ENCODE measurements at places on chromosomes 5 and 9. TPM values are rescaled to one million over a fixed set of nuclear protein-coding genes. Genes with fewer than 3 reads are reported as not detected.
A peak's percentile ranks its signal among the peaks of the same experiment; 100 is the strongest.

The RFESD gene
- total RNA-seq, result 6.8 TPM

The ZNF883 gene
- total RNA-seq, result 6.5 TPM

DNA sequence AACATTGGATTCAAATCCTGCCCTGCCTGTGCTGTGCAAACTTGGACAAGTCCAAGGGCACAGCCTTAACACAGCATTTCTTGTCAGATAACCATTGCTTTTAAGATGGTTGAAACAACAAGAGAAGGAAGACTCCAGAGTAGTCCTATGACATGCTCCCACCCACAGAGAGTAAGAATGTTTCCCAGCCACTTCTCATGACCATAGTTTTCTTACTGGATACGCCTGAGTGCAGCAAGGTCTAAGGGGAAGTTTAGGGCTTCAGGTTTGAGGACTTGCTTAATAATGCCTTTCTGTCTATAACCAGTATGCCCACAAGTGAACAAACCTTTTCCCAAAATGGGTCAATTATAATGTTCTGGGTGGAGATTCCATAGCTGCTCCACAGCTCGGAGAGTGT, 126.4 kb downstream of the SLF1 start:
- DNase-seq, result no peak

- DNase-seq, result no peak
These were observed 1.4 kb upstream of the DAB2 start for GRCh38 chr5:39426051-39426745.

GRCh38 chr9:76313771-76314170, 80.5 kb downstream of the RFK start:
- DNase-seq, result no peak

- DNase-seq, result peak; percentile 78
These were observed 374.1 kb downstream of the PLK2 start for GRCh38 chr5:58085800-58086199.

- DNase-seq, result no peak
These were observed 97.7 kb downstream of the ESM1 start for GRCh38 chr5:54887663-54888062.

GRCh38 chr9:38071470-38072134, 2.6 kb upstream of the SHB start:
- no peak for DNase-seq

DNA sequence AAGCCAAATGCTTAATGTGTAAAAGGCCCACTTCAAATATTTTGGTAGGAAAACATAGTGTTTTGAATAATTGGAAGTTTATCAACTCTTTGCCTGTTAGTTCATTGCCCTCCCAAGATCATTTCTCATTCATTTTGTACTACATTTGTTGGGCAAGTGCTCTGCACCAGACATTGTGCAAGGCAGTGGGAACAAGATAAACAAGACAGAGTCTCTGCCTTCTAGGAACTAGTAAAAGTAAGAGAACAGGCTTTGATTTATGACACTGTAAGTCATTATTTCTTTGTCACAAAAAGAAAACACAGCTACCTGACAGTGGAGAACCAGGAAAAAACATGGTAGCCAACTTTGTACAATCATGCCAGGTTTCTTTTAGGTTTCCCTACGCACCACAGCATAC, 63.7 kb upstream of the PAM start:
- no peak for DNase-seq

GRCh38 chr9:87008667-87009066, 61.4 kb upstream of the GAS1 start:
- no peak for DNase-seq

The LVRN gene
- total RNA-seq, result 0.06 TPM

GRCh38 chr5:180281706-180282105, 10.2 kb downstream of the MAPK9 start:
- no peak for DNase-seq

The PFN3 gene
- not detected for total RNA-seq

The LOX gene
- total RNA-seq, result 59.7 TPM

DNA sequence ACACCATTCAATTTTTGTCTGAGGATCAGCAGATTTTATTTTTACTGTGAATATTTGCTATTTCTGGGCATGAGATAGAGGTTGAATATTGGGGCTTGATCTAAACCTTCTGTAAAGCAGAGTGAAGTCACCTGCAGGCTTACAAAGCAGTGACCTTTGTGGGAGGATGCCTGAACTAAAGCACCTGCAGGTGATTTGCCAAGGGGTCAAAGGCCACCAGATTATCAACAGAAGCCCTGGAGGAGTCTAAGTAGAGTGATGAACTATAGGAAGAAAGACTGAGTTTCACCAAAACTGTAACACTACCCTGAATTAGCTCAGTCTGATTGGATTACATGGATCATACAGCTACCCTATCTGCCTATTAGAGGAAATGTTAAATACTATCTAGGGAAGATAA, 144.3 kb upstream of the PRLR start:
- DNase-seq, result no peak

DNA sequence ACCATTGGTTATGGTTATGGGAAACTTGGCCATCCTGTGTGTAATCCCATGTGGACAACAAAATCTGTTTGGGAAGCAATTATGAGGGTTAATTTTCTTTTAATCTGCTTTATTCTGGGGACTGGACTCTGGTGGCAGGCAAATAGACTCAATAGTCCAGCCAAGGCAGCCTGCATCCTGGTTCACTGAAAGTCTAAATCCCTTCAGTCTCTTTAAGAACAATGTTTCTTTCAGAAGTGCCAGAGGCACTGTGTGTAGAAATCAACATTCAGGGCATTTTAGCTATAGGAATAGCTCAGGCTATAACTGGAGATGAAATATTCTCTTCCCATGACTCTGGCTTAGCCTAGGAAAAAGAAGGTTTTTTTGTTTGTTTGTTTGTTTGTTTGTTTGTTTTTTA, 118.0 kb downstream of the SPATA31D1 start:
- DNase-seq, result no peak

DNA sequence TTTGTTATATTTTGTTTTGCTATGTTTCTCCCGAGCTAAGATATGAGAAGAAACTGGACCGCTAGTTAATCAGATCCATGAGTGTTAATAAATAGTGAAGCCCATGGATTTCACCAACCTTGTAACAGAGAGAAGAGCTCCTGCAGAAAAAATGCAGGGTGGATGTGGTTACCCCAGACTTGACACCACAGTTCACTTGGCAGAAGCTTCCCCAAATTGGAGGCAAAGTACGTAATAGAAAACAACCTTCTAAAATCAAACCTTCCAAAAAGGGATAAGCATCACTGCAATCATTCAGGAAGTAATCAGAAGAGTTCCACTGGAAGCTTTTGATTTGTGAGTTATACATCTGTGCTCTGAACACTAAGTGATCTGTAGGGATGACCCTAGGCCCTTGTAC, 267.5 kb downstream of the ACTL7B start:
- DNase-seq, result no peak

DNA sequence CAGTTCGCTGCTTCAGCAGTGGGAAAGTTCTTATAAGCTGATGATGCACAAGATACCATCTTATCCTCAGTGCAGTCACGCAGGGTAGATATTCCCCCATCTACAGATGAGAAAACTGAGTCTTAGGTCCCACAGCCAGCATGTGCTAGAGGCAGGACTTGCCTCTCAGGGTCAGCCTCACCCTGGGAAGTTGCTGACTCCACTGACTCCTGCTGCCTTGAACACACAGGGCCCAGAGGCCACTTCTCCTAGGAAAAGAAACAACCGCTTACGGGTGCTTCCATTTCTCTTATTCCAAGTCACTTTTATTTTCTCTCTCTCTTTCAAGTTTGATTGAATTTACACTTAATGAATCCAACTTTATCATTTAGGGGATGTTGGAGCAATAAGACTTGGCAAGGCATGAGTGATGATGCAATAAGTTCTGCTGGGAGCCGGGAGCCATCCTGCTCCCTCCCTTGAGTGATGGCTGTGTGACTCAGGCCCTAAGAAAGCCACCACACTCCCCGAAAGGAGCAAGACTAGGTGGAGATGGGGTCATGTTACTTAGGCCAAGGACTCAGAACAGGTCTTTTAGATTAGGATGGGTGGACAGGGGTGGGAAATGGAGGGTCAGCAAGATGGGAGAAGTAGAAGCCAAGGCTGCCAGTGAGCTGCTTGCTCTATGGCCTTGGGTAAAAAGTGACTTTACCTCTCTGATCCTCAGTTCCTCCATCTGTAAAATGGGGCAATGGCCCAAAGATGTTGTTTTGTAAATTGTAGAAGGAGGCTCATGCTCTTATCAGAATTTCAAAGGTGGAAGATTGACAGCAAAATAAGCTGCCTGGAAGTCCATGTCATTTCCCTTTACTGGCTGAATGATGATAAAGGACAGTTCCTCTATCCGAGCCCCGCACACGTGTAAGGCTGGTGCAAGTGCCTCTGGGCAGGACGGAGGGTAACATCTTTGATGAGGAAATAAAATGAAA, 67.4 kb upstream of the ZNF618 start:
- DNase-seq, result peak; percentile 74

The IER5L gene
- not detected for total RNA-seq

DNA sequence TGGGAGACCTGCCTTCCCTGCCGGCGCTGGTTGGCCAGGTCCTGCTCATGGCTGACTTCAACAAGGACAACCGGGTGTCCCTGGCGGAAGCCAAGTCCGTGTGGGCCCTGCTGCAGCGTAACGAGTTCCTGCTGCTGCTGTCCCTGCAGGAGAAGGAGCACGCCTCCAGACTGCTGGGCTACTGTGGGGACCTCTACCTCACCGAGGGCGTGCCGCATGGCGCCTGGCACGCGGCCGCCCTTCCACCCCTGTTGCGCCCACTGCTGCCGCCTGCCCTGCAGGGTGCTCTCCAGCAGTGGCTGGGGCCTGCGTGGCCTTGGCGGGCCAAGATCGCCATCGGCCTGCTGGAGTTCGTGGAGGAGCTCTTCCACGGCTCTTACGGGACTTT, 10.6 kb downstream of the DIPK1B start:
- peak; percentile 50 for DNase-seq

The DCAF10 gene
- total RNA-seq, result 47.5 TPM

DNA sequence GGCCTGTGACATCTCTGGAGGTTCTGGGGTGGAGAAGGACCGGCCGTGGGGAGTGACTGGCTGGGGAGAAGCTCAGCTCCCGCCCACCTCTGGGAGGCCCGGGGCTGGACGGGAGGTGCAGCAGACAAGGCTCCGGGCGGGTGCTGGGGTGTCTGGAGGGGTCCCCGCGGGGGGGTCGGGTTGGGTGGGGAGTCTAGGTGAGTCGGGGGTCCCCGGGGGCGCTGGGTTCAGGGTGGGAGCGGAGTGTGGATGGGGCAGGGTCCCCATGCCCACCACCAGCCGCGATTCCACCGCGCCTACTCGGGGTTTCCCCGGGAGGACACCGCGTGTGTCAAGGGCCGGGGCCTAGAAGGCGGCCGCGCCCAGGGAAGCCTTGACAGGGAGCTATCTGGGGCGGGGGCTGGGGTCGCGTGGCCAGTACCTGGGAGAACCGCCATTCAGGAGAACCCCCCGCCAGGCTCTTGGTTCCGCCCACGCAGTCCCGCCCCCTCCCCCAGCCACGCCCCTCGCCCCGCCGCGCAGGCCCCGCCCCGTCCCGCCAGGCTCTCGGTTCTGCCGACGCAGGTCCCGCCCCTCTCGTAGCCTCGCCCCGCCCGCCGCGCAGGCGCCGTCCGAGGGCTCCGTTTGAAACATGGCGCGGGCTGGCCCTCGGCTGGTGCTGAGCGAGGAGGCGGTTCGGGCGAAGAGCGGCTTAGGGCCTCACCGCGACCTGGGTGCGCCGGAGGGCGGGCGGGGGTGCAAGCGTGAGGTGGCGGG, at the start of gene CEP72:
Gene CEP72 (plus strand): TSS at position 610 of the 756 bp plus-strand sequence. CDS start 22 bp downstream, at position 632.
- DNase-seq, result peak; percentile 93

GRCh38 chr5:2038321-2039179, 155.8 kb upstream of the IRX4 start:
- DNase-seq, result peak; percentile 73

- peak; percentile 90 for DNase-seq
These were observed at the start of gene RNF224 for GRCh38 chr9:137227054-137227852. Gene RNF224, plus strand, starts transcription at chr9:137227502. Its CDS starts 834 bp downstream, at chr9:137228336.

DNA sequence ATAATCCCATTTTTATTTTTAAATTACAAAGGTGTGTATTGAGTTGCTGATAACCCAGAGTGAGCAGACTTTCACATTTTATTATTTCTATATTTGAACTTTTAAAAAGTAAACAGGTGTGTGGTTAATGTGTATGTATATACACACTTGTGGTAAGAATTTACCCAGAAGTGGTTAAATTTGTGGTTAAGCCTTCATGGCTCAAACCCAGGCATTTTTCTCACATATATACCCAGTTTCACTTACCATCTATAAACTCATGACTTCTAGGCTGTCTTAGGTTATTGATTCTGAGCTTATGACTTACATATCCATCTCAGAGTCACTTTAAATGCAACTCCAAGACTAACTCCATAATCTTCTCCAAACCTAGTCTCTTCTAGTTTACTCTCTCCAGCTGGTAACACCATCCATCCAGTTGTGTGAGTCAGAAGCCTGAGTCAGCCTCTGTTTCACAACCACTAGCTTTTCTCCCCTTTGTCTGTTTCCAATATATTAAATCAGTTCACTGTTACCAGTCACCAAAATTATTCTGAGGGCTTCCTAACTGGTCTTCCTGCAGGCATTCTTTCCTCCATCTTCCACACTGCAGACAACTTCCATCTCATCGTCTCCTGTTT, 20.2 kb downstream of the ZBED3 start:
- DNase-seq, result no peak

DNA sequence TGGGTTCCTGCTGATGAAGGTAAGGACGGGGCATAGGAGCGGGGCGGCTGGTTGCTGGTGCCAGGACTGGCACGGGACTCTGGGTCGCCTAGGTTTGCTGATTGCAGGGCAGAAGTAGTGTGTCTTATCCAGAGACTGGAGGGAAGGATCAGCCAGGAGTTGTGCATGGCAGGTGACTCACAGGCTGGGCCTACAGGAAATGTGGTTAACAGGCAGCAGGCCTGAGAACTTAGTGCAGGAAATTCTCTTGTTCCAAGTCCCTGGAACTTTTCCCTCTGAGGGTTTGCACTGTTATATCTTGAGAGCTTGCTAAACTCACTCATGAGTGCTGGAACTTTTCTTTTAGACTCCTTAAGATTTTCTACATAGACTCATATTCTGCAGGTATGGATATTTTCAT, 95.1 kb downstream of the ANXA2R start:
- peak; percentile 91 for DNase-seq

GRCh38 chr5:36374266-36374862, 72.7 kb upstream of the RANBP3L start:
- peak; percentile 58 for DNase-seq

DNA sequence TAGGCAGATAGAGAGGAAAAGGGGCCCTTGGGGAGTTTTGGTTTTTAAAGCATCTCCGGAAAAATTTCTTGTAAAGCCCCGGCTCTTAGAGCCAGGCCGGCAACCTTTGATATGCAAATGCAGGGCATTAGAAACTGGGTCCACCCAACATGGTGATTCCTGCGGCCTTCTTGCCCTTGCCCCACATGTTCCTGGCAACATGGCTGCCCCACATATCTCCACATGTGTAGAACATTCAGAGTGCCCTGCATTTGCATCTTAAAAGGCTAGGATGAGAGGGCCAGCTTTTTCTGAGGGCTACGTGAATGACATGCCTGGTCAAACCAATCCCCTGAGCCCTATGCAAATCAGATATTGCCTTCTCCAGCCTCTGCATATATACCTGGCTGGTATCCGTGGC, 5.0 kb upstream of the SNAPC3 start:
- DNase-seq, result no peak

GRCh38 chr5:26921439-26921838, 116.9 kb downstream of the CDH9 start:
- DNase-seq, result no peak

- no peak for DNase-seq
These were observed 278.0 kb downstream of the CETN3 start for GRCh38 chr5:90131383-90132133.

The DMRT3 gene
- not detected for total RNA-seq

The IL4 gene
- total RNA-seq, result not detected

- DNase-seq, result no peak
These were observed 5.2 kb upstream of the ZBTB6 start for GRCh38 chr9:122918310-122918709.

- peak; percentile 86 for DNase-seq
These were observed 36.4 kb downstream of the PWWP2A start for GRCh38 chr5:160082614-160083500.

- no peak for DNase-seq
These were observed 20.7 kb upstream of the BASP1 start for GRCh38 chr5:17196697-17197096.
